DMS53 (cell line): ENCODE measurements at places on chromosomes 11 and 22.

- no peak for DNase-seq
These were observed 6.1 kb upstream of the ARAP1 start for GRCh38 chr11:72758304-72758689.

GRCh38 chr11:77069969-77070582, 3.3 kb downstream of the CAPN5 start:
- DNase-seq, result no peak

- DNase-seq, result no peak
These were observed 149.3 kb downstream of the FBXO7 start for GRCh38 chr22:32623943-32624342.

GRCh38 chr11:20729597-20730105, 60.3 kb downstream of the NELL1 start:
- no peak for DNase-seq

DNA sequence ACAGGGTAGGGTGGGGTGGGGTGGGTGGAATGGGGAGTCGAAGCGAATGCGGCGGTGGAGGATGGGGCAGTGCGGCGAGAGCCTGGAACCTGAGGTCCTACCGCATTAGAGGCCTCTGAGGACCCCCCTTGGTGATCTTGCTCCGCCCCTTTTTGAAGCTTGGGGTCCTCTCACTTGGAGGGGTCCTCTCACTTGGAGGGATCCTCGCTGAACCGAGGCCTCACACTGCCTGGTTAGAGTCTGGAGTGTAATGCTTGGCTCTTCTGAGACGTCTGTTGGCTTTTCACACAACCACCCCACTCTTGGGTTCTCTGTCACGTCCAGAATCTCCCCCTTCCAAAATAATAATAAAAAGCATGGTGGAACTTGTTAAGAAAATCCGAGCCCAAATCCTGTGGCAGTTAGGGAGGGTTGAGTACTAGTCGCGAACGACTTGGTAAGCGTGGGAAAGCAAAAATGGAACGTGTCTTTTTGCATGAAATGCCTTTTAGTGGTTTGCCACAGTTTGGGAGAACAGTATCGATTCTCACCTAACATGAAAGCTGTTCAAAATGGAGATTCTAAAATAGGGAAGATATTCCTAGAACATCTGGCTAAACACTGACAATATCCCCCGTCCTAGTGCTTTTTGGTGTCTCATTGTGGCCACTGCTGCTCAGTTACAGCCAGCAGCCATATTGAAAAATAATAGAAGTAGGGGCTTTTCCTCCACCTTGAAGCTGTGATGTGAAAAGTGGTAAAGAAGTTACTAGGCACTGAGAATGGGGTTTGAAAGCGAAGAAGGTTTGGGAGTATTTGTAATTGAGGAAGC, 822 bp downstream of the RBX1 start:
- DNase-seq, result no peak

DNA sequence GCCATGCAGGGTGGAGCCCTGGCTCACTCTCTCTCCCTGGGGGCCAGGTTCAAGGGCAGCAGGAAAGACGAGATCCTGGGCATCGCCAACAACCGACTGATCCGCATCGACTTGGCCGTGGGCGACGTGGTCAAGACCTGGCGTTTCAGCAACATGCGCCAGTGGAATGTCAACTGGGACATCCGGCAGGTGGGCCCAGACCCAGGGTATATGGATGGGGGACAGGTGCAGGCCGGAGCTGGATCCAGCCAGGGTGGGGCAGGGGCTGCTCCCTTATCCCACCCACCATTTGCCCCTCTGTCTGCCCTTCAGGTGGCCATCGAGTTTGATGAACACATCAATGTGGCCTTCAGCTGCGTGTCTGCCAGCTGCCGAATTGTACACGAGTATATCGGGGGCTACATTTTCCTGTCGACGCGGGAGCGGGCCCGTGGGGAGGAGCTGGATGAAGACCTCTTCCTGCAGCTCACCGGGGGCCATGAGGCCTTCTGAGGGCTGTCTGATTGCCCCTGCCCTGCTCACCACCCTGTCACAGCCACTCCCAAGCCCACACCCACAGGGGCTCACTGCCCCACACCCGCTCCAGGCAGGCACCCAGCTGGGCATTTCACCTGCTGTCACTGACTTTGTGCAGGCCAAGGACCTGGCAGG, 2.9 kb downstream of the TRPT1 start:
- DNase-seq, result no peak
